ENCODE measurements at places on chromosomes 12 and 14. TPM values are rescaled to one million over a fixed set of nuclear protein-coding genes. Genes with fewer than 3 reads are reported as not detected.
A peak's percentile ranks its signal among the peaks of the same experiment; 100 is the strongest.

Gene RIN3
- 13.4 TPM for total RNA-seq

Gene OR6C2
- not detected for total RNA-seq

Gene TMED10
- total RNA-seq: 770 TPM

Gene PRH2
- not detected for total RNA-seq

Gene CCDC175
- total RNA-seq: not detected

Gene AKT1
- 107 TPM for total RNA-seq

Gene RERG
- total RNA-seq: 1.4 TPM

Gene BRMS1L
- total RNA-seq: 8.0 TPM

Gene FAIM2
- not detected for total RNA-seq

DNA sequence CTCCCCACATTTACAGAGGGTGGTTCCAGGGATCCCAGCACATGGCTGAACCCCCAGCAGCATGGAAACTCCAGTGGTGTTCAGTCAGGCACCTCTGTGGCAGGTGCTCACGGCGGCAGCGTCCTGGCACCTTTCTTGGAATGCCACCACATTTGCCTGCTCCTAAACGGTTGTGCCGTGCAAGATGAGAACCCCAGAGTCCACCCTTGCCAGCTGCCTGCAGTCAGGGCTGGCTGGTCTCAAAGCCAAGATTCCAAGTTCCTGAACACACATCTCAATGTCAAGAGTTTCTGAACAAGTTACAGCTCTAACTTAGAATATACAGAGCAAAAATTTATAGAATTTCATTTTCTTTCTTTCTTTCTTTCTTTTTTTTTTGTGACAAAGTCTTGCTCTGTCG is 38.7 kb downstream of the DDX51 start:
- no peak overlapping the region for H3K27ac ChIP-seq
- no peak overlapping the region for H3K4me3 ChIP-seq
- H3K36me3 ChIP-seq: 0 out of 2 replicates have a peak, but pooled peaks cover 6% of the 10 kb centered on the region
- H3K27me3 ChIP-seq: no peaks in the 10 kb centered on the region

GRCh38 chr14:33936391-33936790 is 14.5 kb downstream of the EGLN3 start:
- H3K4me1 ChIP-seq: peaks cover 45% of the 10 kb centered on the region
- H3K4me3 ChIP-seq: no peak overlapping the region
- H3K36me3 ChIP-seq: no peaks in the 10 kb centered on the region
- no peak for DNase-seq
- no peak overlapping the region for H3K27ac ChIP-seq
- H3K27me3 ChIP-seq: no peaks in the 10 kb centered on the region

GRCh38 chr12:47985596-47986290 is 18.5 kb downstream of the COL2A1 start:
- H3K4me1 ChIP-seq: no peaks in the 10 kb centered on the region
- no peak overlapping the region for H3K4me3 ChIP-seq
- DNase-seq: no peak
- H3K36me3 ChIP-seq: no peaks in the 10 kb centered on the region
- H3K27ac ChIP-seq: no peak overlapping the region

- H3K27ac ChIP-seq: no peak overlapping the region
- H3K4me3 ChIP-seq: no peak overlapping the region
- DNase-seq: no peak
These were observed 931.4 kb downstream of the DIO2 start for GRCh38 chr14:79279645-79280597.

- no peak overlapping the region for H3K4me3 ChIP-seq
- DNase-seq: no peak
- H3K27ac ChIP-seq: no peak overlapping the region
- no peaks in the 10 kb centered on the region for H3K27me3 ChIP-seq
- no peaks in the 10 kb centered on the region for H3K36me3 ChIP-seq
These were observed 1.5 kb upstream of the CLEC12A start for GRCh38 chr12:9969673-9970072.

DNA sequence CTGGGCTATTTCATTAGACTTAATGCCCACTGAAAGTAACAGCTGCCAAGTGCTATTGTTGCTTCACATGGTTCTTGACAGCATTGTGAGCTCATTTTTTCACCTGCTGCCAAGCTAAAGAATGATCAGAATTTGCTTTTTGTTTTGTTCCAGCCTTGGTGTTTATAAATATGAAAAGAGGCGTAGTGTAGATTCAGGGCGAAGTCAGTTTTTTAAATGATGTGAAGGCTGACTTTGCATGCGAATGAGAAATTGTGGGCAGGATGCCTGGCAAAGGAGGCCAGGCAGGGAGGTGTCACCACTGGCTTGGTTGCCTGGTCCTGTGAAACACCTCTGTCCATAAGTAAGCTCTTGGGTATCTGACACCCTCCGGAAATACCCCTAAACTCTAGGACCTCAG is 93.3 kb upstream of the NAP1L1 start:
- H3K36me3 ChIP-seq: no peaks in the 10 kb centered on the region
- H3K4me3 ChIP-seq: no peak overlapping the region
- no peaks in the 10 kb centered on the region for H3K27me3 ChIP-seq
- H3K27ac ChIP-seq: no peak overlapping the region

DNA sequence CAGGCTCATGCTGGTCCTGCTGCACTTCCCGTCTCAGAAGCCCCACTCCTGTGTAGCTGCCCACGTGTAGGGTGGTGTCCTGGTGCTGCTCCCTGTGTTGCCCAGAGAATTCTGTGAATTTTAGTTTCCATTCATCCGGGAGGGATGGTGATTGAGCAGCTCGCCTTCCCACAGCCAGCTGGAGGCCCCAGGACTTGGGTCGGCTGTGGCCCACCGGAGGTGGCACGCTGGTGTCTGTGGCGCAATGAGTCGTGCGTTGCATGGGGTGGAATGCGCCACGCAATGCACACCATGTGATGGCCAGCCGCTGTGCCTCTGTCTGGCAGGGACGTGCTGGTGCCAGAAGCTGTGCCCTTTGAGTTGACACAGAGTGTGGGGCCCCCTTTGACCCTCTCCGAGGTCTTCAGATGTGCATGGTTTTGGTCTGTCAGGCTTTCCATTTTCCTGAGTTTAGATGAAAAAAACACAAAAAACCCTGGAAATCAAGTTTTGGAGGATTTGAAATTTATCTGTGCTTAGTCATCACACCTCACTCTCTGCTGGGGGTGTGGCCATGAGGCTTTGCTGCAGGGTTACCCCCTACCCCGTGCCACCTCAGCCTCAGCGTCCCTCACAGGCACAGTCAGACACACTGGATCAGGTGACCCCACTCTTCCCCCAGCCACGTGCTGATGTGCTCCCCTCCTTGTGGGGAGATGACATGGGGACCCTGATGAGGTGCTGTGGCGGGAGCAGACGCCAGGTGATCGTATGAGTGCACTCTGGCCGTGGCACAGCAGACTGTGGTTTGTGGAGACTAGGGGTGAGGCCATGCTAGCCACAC is 64.6 kb downstream of the EP400 start:
- H3K4me3 ChIP-seq: no peak overlapping the region
- no peaks in the 10 kb centered on the region for H3K4me1 ChIP-seq
- no peak for DNase-seq
- H3K36me3 ChIP-seq: peaks cover 36% of the 10 kb centered on the region
- H3K27me3 ChIP-seq: no peaks in the 10 kb centered on the region

GRCh38 chr12:38543151-38543550 is 226.6 kb downstream of the ALG10B start:
- peaks cover 37% of the 10 kb centered on the region for H3K4me1 ChIP-seq
- peak; percentile 60 for DNase-seq

DNA sequence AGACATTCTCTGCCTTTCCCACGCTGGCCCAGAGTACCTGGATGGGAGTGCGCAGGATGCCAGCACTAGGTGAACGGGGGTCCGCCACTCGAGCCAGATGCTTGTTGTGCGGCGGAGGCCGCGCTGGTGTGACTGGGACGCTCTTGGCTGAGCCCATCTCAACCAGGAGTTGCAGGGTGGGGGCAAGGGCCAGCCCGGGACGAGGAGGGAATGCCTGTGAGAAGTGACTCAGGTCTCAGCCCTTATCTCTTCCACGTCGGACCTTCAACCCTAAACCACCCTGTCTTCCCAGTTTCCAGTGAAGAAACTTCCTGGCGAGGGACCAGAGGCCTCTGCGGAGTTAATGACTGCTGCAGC is 312 bp downstream of the CDCA3 start:
- no peak for DNase-seq
- H3K36me3 ChIP-seq: peaks cover 6% of the 10 kb centered on the region
- peaks cover 25% of the 10 kb centered on the region for H3K4me1 ChIP-seq
- no peaks in the 10 kb centered on the region for H3K27me3 ChIP-seq
- H3K4me3 ChIP-seq: peak overlapping the region; percentile 83

DNA sequence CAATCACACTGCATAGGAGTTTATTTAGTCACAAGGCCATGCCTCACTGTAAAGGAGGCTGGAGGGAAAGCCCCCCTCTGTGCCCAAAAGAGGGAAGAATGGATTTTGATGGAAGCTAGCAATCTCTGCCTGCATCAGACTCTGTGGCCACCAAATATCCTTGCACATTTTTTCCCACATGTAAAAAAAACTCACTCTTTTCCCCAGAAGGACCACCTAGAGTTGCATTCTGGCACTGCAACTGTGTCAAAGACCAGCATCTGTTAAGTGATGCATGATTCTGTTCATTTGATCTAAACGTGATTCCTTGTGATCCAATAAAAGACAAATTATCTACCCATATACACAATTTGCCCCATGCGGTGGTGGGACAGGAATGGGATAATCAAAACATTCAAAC is 8.0 kb downstream of the RHOJ start:
- no peak overlapping the region for H3K4me3 ChIP-seq
- no peaks in the 10 kb centered on the region for H3K4me1 ChIP-seq
- no peak for DNase-seq
- no peaks in the 10 kb centered on the region for H3K36me3 ChIP-seq
- no peak overlapping the region for H3K27ac ChIP-seq
- no peaks in the 10 kb centered on the region for H3K27me3 ChIP-seq

DNA sequence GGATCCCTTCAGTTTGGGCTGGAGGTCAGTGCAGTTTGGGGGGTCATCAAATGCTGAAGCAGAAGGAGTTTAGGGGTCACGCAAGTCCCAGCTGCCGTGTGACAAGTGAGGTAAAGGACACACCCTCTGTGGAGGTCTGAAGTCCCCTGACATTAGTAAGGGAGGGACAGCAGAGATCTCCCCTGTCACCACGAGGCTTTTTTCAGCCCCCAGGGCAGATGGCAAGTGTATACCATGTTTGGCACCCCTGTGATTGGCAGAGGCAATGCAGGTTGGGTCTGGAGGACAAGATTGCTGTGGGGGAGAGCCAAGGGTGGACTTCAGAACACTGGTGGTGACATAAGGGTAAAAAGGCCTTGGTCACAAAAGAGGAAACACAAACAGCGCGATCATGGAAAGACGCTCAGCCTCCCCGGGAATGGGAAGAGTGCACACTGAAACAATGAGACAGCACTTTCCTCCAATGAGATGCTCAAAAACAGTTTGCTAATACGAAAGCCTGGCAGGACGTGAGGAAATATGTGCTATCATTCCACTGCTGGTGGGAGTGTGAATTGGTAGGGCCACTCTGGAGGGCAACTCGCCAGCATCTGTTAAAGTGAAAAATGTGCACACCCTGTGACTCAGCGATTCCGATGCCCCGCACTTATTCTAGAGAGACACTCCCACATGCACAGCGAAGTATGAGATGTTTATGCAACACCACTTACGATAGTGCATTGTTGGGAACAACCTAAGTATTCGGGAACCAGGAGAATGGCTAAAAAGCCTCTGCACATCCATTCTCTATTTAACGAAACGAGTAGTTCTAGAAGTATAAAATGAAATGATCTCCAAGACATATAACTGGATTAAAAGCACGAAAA is 14.4 kb upstream of the CD27 start:
- peak overlapping the region; percentile 98 for H3K27ac ChIP-seq
- H3K27me3 ChIP-seq: no peaks in the 10 kb centered on the region
- H3K36me3 ChIP-seq: no peaks in the 10 kb centered on the region
- peak; percentile 98 for DNase-seq

- H3K4me1 ChIP-seq: no peaks in the 10 kb centered on the region
- H3K27ac ChIP-seq: no peak overlapping the region
- H3K36me3 ChIP-seq: peaks cover 11% of the 10 kb centered on the region
- H3K27me3 ChIP-seq: no peaks in the 10 kb centered on the region
- no peak for DNase-seq
- H3K4me3 ChIP-seq: no peak overlapping the region
These were observed 40.6 kb downstream of the ZDHHC17 start for GRCh38 chr12:76804435-76804976.

GRCh38 chr12:29838768-29839167 is 55.0 kb upstream of the TMTC1 start:
- no peak overlapping the region for H3K4me3 ChIP-seq
- no peaks in the 10 kb centered on the region for H3K36me3 ChIP-seq
- no peak overlapping the region for H3K27ac ChIP-seq
- H3K4me1 ChIP-seq: no peaks in the 10 kb centered on the region

DNA sequence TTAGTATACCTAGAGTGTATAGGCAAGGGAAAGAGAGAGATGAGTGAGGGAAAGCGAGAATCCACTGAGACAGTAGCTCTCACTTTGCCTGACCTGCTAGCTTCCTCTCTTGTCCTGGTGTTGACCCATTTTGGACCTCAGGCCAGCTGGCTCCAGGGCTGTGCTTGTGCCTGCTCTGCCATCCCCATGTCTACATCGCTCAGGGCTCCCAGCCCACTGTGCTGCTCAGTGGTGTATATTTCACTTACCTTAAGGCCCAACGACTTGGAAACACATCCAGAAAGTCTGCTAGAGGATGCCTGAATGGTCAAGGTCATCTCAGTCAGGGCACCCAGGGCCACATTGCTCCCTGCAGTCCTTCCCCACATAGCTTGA is 964 bp upstream of the SERPINA4 start:
- no peaks in the 10 kb centered on the region for H3K27me3 ChIP-seq
- no peak overlapping the region for H3K27ac ChIP-seq
- H3K36me3 ChIP-seq: no peaks in the 10 kb centered on the region
- no peak overlapping the region for H3K4me3 ChIP-seq

DNA sequence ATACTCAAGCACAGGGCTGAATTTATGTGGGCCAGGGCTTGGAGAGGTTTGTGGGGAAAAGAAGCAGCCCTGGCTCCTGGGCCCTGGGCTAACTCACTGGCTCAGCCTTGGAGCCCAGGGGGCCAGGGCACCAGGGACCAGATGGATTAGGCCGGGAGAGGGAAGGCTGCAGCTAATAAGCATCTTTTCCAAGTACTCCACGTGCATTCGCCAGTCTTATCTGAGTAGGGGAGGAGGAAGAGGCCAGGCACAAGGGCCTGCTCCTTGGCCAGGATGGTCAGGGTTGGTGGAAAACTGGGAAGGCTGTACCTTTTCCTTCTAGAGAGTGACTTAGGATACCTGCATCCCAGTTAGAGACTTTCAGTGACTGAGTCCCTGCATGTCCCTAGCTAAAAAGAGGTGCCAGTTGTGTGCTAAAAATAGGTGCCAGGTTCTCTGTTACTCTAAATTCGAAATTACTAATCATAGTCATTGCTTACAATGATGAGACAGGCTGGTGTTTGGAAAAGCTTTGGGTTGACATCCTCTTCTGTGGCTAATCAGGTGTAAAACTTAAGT is 1.3 kb downstream of the GLRX5 start:
- no peak for DNase-seq
- H3K27me3 ChIP-seq: no peaks in the 10 kb centered on the region
- peaks cover 31% of the 10 kb centered on the region for H3K4me1 ChIP-seq
- H3K27ac ChIP-seq: no peak overlapping the region
- H3K4me3 ChIP-seq: peak overlapping the region; percentile 85

All from PC-9 (cell line).